ENCODE measurements at places on chromosomes 12 and 14.
A peak's percentile ranks its signal among the peaks of the same experiment; 100 is the strongest.

DNA sequence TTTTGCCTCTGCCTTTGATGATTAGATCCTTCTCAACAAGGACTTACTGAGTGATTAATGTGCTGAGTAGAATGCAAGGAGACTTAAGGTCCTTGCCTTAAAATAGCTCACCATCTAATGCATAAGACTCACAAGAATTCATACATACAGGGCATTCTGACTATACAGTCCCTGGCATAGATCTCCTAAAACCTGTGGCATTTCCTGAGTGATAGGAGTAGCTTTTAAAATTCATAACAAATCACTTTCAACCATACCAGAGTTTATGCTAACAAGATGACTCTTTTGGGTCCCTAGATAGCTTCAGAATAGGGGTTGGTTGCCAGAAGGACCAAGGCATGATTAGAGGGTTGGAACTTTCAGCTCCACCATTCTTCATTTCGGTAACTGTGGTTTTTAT is 48.8 kb downstream of the STXBP6 start:
- DNase-seq, result no peak

DNA sequence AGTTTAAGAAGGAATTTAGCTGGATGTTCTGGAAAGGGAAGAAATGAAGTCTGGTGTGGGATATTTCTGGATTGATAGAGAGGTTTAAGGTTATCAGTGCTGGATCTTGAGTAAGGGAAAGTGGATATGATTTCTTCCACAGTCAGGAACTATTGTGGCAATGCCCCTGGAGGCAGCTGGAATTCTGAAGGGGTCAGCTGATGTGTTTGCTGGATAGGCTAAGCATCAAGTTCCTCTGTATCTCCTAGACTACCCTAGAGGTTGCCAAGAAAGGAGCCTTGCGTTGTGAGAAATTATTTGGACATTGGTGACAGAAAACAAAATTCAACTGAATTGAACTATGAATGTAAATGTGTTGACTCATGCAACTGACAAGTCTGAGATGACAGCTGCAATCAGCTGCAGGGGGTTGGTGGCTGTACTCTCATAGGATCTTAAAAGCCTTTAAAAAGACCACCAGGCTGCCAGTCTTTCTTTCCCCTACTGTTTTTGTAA is 244.4 kb downstream of the ATXN7L3B start:
- DNase-seq, result no peak

DNA sequence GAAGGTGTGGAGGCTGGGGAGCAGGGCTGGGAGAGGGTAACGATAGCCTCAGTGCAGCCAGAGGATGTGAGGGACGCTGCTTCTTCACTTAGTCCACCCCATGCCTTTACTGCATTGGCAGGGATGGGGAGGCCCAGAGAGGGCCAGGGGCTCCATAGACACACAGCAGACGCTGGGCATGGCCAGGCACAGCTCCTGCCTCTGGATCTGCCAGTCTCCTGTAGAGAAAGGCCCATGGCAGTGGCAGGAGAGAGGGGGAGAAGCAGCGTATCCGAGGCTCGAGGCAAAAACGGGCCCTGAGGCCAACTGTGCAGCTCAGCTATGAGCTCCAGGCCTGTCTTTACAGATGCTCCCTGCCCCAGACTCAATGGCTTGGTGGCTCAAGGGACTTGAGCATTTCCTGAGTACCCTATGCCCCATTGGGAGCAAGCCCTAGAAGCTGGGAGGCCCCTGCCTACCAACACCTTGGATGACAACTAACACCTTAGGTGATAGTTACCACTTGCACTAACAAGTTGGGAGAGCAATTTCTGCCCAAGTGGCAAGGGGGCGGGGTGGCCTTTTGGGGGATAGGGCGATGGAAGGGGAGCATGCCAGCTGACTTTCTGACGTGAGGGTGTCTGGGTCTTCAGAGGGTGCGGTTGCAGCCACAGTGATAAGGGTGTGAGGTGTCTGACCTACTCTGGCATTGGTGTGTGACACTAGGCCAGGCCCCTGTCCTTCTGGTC is 5.0 kb upstream of the LBHD2 start:
- no peak for DNase-seq

DNA sequence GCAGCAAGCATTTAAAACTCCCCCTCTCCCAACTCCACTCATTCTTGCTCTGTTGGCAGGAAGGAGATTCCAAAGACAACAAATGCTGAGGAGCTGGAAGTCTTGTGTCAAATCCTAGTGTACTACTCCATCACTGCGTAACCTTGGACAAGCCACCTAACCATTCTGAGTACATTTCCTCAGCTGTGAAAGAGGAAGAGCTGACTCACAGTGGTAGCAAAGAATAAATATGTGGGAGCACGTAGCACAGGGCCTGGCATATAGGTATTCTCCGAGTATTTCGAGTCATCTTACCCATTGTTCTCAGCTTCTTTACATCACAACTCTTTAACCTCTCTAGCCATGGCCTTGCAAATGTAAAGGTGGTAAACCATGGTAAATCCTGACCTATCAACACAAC is 28.7 kb downstream of the EGLN3 start:
- DNase-seq, result no peak

- DNase-seq, result no peak
These were observed 49.2 kb upstream of the LTA4H start for GRCh38 chr12:96084624-96085023.

- DNase-seq, result no peak
These were observed 10.2 kb upstream of the RNASE10 start for GRCh38 chr14:20494935-20495766.

GRCh38 chr14:74604911-74605310 is 7.1 kb downstream of the LTBP2 start:
- no peak for DNase-seq

GRCh38 chr12:55932551-55932910 is 1.6 kb downstream of the DGKA start:
- no peak for DNase-seq

DNA sequence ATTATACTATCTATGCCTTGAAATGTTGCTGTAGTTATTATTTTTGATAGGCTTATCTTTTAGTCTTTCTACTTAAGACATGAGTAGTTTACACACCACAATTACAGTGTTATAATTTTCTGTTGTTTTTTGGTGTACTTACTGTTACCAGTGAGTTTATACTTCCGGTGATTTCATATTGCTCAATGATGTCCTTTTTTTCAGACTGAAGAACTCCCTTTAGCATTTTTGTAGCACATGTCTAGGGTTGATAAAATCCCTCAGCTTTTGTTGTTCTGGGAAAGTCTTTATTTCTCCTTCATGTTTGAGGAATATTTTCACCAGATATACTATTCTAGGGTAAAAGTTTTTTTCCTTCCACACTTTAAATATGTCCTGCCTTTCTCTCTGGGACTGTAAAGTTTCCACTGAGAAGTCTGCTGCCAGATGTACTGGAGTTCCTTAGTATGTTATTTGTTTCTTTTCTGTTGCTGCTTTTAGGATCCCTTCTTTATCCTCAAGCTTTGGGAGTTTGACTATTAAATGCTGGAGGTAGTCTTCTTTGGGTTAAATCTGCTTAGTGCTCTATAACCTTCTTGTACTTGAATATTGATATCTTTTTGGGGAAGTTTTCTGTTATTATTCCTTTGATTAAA is 41.5 kb upstream of the FERMT2 start:
- no peak for DNase-seq

- DNase-seq, result no peak
These were observed 91.4 kb downstream of the PLEKHA5 start for GRCh38 chr12:19220852-19221466.

DNA sequence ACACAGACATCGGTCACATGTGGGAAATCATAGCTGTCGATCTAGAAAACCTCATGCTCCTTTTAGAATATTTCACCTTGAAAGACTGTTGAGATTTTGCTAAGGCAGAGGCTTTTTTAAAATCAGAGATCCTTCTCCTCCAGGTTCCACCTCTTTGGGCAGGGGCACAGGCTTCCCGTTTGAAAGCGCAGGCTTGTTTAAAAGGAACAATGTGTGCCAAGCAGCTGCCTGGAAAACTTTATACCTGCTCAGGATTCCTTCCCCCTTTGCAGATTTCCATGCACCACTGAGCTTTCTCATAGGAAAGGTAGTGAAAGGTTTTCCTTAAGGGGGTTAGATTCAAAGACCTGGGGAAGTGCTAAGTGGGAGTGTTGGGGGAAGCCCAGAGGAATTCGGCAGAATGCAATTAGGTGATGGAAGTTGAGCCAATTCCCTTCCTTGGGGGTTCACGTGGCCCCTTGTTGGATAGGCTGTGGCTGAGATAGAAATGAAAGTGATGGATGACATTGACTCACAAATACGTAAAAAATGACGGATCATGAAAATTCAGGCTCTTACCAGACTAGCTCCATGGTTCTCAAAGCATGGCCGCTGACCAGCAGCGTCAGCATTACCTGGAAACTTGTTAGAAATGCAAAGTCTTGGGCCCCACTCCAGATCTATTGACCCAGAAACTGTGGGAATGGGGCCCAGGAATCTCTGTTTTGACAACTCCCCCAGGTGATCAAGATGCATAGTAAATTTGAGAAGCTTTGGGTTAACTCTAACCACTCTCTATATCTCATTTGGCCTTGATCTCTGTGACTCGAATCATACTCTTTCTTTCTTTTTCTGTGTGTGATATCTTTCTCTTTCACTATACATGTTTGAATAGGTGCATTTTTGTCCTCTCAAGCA is 281.4 kb upstream of the FKBP4 start:
- DNase-seq, result no peak

DNA sequence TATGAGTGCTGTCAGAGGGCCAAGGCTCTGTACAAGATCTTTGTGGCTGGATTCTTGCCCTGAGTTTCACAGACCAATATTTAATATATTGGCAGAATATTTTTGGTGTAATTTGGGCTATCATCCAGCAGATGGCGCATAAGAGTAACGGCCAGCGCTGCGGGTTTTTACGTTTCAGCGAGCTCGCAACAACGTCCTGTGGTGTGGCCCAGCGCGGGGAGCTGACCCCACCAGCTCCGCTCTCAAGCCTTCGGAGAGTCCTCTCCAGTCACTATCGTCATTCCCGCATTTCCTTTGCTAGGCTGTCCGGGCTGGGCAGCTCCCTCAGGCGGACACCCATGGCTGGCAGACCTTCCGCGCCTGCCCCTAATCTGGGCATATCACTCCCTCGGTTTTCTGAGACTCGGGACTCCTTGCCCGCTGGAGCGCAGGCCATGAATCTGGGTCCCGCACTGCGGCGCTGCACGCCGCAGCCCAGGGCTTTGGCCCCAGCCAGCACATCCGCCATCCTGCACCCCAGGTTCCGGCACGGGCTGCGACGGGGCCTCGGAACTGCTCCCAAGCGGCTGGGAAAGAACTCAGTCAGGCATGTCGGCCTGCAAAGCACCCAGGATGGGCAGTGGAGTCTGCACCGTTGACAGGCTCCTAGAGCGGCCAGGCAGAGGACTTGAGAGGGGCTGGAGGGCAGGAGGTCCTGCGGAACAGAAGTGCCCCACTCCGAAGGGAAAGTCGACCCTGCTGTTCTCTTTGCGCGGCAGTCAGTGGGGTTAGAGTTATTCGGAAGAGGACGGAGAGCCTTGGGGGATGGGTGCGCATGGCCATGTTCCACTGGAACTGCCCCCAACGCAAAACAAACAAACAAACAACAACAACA is 18.4 kb downstream of the OLR1 start:
- peak; percentile 29 for DNase-seq

GRCh38 chr12:92085736-92086040 is 60.0 kb downstream of the BTG1 start:
- DNase-seq, result no peak

DNA sequence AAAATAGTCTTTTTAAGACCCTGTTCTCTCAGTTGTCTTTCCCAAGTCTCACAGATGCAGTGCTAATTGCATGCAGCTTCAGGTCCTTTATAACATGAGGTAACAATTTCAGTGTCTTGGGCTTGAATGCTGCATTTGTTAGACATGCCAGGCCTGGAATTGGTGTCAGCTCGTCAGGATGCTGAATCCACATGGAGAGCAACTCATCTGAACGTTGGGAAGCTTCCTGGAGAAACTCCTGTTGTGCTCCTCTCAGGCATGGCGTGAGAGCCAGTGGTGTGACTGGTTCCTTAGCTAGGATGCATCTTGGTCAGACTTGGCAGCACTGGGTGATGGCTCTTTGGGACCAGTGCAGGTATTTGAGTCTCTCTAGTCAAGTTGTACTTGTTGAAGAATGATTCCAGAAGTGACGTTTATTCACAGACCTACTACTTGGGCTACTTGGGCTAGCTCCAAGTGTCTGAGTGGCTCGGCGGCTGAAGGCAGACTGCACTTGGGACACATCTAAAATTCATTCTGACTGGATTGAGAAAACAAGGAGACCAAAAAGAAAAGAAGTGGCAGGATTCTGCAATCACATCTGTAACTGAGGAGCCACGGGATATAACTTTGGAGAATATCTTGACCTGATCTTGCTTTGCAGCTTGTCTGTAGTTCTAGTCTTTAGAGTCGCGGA is 134.8 kb upstream of the ARHGAP5 start:
- DNase-seq, result no peak

DNA sequence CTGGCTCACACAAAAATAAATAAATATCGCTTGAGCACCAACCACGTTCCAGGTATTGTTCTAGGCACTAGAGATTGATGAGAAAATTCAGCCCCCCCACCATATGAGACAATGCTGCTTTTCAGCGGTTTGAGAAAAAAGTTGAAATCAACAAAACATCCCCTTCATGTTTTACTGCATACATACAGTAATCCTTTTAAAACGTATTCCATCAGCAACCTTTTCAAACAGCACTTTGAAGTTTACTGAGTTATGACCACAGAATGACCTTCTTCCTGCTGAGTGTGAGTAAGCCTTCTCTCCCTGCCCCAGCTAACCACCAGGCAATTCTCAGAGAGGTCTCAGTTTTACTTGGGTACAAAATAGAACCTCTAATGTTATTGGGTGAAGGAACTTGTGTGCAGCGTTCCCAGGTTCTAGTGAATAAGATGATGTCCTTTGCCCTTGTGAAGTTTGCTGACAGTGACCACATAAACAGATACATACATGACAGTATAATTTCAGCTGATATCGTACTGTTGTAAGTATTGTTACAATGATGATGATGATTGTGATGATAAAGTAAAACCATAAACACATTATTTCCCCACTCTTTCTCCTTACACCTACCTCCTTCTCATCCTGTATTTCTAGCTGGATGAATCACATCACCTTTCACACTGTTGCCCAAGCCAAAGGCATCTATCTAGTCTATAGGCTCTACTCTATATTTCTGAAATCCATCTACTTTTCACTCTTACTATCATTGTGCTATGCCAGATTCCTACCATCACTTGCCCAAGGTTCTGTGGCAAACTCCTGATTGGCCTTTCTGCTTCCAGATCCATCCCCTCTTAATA is 124.4 kb upstream of the KRR1 start:
- no peak for DNase-seq

- no peak for DNase-seq
These were observed 100.2 kb downstream of the SYNE2 start for GRCh38 chr14:63952933-63953437.

- DNase-seq, result no peak
These were observed 155.5 kb downstream of the PTPRO start for GRCh38 chr12:15477761-15478160.

GRCh38 chr14:75673345-75674035 is 12.4 kb downstream of the TTLL5 start:
- DNase-seq, result no peak

DNA sequence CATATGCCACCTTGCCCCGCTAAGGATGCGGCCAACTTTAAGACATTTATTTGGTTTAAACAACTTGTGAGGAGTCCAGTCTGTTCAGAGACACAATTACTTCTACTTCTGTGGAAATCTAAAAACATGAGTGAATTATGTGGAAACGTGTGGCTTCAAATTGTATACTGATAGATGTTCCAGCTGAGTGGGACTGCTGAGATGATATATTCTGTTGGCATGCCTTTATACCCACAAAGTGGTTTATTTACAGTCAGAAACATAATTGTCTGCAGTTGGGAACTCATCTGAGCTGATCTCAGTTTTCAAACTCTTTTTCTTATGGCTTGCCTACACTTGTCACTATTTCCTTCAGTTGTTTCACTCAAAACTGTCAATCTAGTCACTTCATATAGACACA is 67.8 kb downstream of the FLRT2 start:
- no peak for DNase-seq

- no peak for DNase-seq
These were observed 43.9 kb upstream of the CTDSP2 start for GRCh38 chr12:57890191-57891115.
